ENCODE measurements at places on chromosomes 12 and 14.

GRCh38 chr12:79933532-79934264 lies 1.2 kb downstream of the PPP1R12A start:
- no peak for DNase-seq

DNA sequence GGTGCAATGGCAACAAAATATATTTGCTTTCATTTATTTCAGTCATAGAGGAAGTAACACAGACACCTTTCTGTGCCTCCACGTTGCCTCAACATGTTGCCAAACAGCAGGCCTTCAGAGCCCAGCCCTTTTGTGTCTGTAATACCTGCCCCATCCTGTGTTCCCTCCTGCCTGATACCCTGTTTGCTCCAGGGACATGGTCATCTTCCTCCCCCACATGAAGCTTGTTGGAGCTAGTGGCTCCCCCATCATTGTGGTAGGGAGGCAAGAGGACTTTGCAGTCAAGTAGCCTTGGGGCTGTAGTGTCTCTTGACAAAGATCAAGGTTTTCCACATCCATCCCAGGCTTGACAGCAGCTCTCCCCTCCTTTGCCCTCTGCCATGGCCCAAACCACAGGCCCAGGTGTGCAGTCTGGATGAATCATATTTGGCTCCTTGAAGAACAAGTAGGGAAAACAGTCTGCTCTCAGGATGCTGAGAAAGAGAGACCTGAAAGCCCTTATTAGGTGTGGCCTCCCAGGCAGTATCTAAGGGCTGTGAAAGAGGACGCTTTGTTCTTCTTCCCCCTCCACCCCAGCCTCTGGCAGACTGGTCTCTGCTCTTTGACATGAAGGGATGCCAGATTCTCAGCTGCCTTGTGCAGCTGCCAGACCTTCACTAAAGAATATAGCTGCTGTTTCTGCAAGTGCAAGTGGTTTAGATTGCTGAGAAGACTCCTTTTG lies 329.0 kb downstream of the C12orf75 start:
- DNase-seq, result peak; percentile 10

DNA sequence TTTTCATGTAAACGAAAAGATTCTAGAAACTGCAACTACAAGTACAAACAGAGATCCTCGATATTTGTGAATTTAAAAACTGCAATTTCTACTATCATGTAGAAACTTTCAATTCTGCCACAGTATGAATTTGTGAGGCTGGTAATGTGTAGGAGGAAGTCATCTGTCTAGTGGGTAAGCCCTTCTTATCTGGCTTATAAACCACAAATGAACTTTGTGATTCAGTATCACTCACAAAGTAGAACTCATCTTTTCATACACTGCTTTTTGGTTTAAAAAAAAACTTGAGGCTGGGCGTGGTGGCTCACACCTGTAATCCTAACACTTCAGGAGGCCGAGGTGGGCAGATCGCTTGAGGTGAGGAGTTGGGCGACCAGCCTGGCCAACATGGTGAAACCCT lies 20.7 kb downstream of the GTF2A1 start:
- no peak for DNase-seq

- no peak for DNase-seq
These were observed 24.0 kb downstream of the BTBD7 start for GRCh38 chr14:93308686-93309345.

DNA sequence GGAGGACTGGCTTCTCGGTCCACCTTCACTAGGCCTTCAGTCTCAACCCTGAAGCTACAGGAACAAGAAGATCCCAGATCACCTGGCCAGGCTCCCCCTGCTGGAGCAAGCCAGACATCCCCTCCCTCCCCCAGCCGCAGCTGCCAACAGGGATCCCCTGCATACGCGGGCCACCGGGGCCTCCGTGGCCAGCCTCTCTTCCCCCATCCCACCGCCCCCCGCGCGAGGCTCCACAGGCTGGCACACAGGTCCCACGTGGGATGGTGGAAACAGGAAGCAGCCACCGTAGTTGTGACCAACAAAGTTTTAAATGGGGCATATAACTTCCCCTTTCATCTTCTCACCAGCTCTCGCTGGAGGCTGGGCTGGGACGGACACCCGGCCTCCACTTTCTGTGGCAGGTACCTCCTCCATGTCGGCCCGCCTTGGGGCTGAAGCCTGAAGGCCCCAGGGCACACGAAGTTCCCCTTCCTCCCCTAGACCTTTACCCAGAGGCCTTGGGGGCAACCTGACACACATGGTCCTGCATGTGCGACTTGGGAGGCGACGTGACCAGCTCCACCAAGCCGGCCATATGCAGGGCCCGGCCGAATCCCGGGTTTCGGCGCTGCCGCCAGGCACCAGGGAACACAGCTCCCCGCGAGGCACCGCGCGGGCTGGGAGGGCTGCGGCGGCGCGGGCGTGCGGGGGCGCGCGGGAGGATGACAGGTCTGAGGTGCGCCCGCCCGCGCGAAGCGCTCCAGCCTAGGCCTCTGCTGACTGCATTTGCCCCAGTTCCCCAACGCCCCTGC lies 44.4 kb upstream of the PNMA1 start:
- peak; percentile 93 for DNase-seq

GRCh38 chr12:6532051-6532926 lies 2.0 kb upstream of the GAPDH start:
- peak; percentile 67 for DNase-seq

DNA sequence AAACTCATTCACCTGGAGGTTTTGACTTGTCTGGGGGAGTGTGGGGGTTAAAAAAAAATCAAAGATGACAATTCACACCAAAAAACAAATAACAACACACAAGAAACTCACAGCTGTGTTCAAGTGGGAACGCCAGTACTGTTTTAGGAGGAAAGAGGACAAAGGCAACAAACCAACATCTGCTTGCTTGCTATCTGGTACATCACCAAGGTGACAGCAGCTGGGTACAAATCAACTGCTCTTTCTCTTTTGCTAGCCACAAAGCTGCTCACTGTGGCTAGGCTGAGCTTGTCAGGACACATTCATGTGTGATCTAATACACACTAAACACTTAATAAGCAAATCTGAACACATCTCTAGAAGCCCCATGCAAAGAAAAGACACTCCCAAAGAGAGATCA lies 128.0 kb upstream of the RAP1B start:
- no peak for DNase-seq

GRCh38 chr12:85874031-85874461 lies at the start of gene NTS:
TSS of gene NTS (plus strand) at chr12:85874295. CDS start at chr12:85874404, 109 bp downstream.
- DNase-seq, result no peak

- peak; percentile 86 for DNase-seq
These were observed 37.5 kb upstream of the CORO1C start for GRCh38 chr12:108768591-108769500.

GRCh38 chr14:53325176-53325806 lies 172.2 kb upstream of the DDHD1 start:
- DNase-seq, result no peak

DNA sequence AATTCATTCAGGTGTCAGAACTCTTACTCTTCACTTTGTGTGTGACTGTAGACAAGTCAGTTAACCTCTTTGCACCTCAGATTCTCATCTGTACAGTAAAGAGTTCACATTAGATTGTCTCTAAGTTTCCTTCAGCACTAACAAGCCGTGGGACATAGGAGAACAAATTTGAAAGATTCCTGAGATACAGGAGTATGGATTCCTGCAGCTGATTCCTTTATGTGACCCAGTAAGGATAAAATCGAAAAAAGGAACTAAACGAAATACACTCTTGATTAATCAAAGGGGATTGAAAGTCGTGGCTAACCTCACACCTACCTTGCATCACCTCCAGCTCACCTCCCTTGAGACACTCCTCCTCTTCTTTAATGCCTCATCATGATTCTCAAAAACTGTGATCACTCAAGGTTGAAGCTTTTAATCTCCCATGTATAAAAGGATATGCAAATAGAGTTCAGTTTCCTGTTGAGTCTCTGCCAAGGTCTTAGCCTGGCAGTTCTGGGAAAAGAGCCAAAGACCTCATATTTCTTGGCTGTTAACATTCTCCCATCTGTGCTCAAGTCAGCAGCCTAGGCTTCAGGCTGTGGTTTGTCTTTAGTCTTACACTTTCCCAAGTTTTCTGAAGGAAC lies 156.6 kb downstream of the DAD1 start:
- DNase-seq, result peak; percentile 92
